ENCODE measurements at places on chromosomes 11 and 22. TPM values are rescaled to one million over a fixed set of nuclear protein-coding genes. Genes with fewer than 3 reads are reported as not detected.

GRCh38 chr11:2951231-2952110, 22.3 kb upstream of the PHLDA2 start:
- ATAC-seq: peak; percentile 77

- ATAC-seq: no peak
Measured at GRCh38 chr22:22786301-22787115, 101.1 kb upstream of the IGLL5 start.

GRCh38 chr11:17906436-17906835, 106.4 kb downstream of the SERGEF start:
- no peak for ATAC-seq

GRCh38 chr11:35721651-35722282, 59.2 kb downstream of the TRIM44 start:
- no peak for ATAC-seq

Gene CRYAB
- 1.2 TPM for total RNA-seq

Measured in motor neuron (in vitro differentiated cells).